ENCODE measurements at places on chromosomes 6 and 20. TPM values are rescaled to one million over a fixed set of nuclear protein-coding genes. Genes with fewer than 3 reads are reported as not detected.

The MOXD1 gene
- total RNA-seq: not detected

The HLA-DQB1 gene
- 74.6 TPM for total RNA-seq

The FERMT1 gene
- total RNA-seq: not detected

The RAMACL gene
- not detected for total RNA-seq

The COL10A1 gene
- total RNA-seq: not detected

The HLA-DOA gene
- 3.4 TPM for total RNA-seq

DNA sequence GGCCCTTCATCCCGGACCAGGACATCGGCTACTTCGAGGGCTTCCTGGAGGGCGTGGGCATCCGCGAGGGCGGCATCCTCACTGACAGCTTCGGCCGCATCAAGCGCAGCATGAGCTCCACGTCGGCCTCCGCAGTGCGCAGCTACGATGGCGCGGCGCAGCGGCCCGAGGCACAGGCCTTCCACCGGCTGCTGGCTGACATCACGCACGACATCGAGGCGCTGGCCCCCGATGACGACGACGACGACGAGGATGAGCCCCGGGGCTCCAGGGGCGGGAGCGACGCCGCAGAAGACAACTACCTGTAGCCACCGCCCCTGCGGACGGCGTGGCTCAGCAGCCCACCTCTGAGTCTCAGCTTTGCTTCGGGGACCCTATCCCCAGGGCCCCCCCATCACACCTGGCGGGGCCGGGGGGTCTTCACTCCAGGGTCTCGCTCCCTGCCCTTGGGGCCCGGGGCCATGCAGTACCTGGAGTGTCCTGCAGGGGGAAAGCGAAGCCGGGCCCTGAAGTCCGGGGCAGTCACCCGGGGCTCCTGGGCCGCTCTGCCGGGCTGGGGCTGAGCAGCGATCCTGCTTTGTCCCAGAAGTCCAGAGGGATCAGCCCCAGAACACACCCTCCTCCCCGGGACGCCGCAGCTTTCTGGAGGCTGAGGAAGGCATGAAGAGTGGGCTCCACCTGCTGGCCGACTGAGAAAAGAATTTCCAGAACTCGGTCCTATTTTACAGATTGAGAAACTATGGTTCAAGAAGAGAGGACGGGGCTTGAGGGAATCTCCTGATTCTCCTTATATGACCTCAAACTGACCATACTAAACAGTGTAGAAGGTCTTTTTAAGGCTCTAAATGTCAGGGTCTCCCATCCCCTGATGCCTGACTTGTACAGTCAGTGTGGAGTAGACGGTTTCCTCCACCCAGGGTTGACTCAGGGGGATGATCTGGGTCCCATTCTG, 20.8 kb upstream of the HCK start:
- peak; percentile 58 for DNase-seq
- H3K27ac ChIP-seq: no peak overlapping the region
- H3K4me1 ChIP-seq: no peaks in the 10 kb centered on the region

DNA sequence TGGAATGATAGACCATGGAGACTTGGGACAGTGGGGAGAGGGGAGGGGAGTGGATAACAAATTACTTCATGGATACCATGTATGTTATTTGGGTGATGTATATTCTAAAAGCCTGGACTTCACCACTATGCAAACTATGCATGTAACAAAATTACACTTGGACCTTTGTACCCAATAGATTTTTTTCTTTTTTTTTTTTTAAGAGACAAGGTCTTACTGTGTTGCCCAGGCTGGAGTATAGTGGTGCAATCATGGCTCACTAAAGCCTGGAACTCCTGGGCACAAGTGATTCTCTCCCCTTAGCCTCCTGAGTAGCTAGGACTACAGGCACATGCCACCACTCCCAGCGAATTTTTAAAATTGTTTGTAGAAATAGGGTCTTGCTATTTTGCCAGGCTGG, 45.3 kb downstream of the RIPOR2 start:
- DNase-seq: no peak
- no peak overlapping the region for H3K27ac ChIP-seq
- no peak overlapping the region for H3K4me3 ChIP-seq
- H3K36me3 ChIP-seq: peaks cover 64% of the 10 kb centered on the region
- H3K4me1 ChIP-seq: peaks cover 65% of the 10 kb centered on the region

GRCh38 chr20:6863798-6864201, 96.3 kb downstream of the BMP2 start:
- DNase-seq: no peak
- H3K27me3 ChIP-seq: no peaks in the 10 kb centered on the region
- no peaks in the 10 kb centered on the region for H3K4me1 ChIP-seq
- no peak overlapping the region for H3K4me3 ChIP-seq

DNA sequence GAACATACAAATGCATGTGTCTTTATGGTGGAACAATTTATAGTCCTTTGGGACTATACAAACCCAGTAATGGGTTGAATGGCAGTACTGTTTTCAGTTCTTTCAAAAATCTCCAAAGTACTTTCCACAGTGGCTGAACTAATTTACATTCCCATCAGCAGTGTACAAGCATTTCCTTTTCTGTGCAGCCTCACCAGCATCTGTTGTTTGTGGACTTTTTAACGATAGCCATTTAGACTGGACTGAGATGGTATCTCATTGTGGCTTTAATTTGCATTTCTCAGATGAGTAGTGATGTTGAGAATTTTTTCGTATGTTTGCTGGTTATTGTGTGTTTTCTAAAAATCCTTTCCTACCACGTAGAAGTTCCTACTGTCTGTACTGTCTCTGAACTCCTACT, 327.2 kb upstream of the ZFP64 start:
- no peaks in the 10 kb centered on the region for H3K4me1 ChIP-seq
- H3K4me3 ChIP-seq: no peak overlapping the region
- H3K27me3 ChIP-seq: no peaks in the 10 kb centered on the region
- H3K27ac ChIP-seq: no peak overlapping the region

DNA sequence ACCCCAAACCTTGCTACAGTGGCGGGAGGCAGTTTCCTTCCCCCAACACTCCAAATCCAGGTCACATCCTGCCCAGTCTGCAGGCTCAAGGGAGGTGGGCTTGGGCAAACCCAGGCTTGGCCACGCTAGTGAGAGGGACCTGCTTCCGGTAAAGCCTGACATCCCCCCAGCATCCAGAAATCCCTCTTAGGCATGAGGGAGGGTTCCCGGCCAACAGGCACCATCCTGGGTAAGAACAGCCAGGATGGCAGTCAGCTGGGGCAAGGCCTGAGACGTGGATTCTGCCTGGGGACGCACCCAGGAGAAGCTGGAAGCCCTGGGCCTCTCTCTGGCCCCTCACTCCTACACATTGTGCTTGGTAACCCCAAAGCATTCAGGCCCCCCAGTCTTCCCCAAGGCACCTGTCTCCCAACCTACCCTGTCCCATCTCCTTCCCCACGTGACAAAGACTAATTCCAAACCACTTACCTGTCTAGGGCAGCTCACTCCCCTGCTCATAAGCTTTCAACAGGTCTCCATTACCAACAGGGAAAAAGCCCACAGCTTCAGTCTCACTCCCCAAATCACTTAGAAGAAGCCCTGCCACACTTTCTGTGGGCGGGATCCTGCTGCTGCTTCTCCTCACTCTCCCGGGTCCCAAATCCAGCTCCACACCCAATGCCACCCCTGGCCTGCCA, 2.1 kb downstream of the C20orf144 start:
- peak overlapping the region; percentile 88 for H3K27ac ChIP-seq
- DNase-seq: no peak
- peak overlapping the region; percentile 79 for H3K4me3 ChIP-seq
- H3K36me3 ChIP-seq: peaks cover 11% of the 10 kb centered on the region
- H3K27me3 ChIP-seq: no peaks in the 10 kb centered on the region
- peaks cover 52% of the 10 kb centered on the region for H3K4me1 ChIP-seq

GRCh38 chr6:127794405-127794804, 106.5 kb downstream of the THEMIS start:
- no peak for DNase-seq
- H3K27ac ChIP-seq: no peak overlapping the region
- H3K36me3 ChIP-seq: peaks cover 59% of the 10 kb centered on the region

- no peak overlapping the region for H3K27ac ChIP-seq
- H3K36me3 ChIP-seq: no peaks in the 10 kb centered on the region
- H3K27me3 ChIP-seq: peaks cover 37% of the 10 kb centered on the region
- H3K4me1 ChIP-seq: no peaks in the 10 kb centered on the region
- no peak overlapping the region for H3K4me3 ChIP-seq
Measured at GRCh38 chr6:16985513-16986284, 116.2 kb upstream of the STMND1 start.

DNA sequence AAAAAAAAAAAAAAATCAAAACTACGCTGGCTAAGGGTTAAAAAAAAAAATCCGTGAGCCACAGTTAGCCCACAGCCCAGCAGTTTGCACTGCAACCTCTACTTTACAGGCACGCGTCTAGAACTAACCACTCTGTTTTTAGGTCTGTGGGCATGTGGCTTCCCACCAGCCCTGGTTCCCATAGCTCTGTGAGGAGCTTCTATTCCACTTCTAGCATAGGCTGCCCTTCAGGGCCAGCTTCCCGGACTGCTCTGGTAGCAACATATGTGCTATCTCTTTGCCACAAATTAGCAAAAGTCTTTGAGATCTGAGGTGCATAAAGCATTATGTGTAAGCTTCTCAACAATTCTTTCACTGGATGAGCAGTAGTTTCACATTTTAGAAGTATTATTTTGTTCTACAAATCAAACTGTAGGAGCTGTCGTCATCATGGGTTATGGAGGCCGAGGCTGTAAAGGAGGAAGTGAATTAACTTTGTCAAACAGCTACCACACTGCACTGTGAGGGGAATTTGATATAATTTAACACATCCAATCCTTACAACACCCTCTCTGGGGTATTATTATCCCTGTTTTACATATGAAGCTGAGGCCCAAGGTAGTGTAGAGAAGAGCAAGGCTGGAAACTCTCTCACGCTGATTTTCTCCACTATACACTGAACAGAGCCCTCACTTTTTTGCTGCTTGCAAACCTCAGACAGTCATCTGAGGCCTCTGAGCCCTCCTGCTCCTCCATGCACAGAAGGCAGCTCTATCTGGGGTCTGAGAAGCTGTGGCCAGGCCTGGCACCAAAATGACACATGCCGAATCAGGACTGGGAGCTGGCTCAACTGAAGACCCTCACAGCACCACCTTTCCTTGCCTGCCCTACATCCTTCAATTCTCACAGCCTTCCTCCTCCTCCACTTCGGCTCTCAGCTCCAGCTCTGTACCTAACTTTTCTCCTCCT, 35.4 kb downstream of the MAN1A1 start:
- H3K36me3 ChIP-seq: peaks cover 16% of the 10 kb centered on the region
- peaks cover 73% of the 10 kb centered on the region for H3K4me1 ChIP-seq
- DNase-seq: peak; percentile 68
- H3K4me3 ChIP-seq: peak overlapping the region; percentile 31
- H3K27me3 ChIP-seq: no peaks in the 10 kb centered on the region

DNA sequence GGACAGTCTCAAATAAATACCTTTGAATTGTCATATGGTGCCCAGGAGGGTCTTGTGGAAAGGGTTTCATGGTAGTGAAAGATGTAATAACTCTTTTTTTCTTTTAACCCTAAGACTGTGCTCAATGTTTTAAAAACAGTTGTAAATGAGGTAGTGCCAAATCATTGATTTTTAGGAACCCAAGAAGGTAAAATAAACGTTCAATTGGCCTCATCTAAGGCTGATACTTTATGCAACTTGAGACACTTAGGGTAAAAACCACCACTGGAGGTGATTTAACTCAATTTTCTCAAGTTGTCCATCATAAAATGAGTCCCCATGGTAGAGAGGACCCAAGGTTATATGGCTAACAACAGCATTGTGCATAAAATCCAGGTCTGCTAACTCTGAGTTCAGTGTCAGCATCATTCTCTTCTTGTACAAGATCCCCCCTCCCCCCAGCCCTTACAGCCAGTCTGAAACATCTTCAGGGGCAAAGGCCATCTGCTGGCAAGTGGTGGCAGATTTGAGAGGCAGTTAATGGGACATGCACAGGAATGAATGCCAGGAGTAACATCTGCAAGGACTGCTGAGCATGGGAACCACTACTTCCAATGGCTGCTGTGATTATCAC, 244.4 kb downstream of the GMPR start:
- H3K27ac ChIP-seq: peak overlapping the region; percentile 94
- no peaks in the 10 kb centered on the region for H3K27me3 ChIP-seq
- peaks cover 94% of the 10 kb centered on the region for H3K4me1 ChIP-seq
- DNase-seq: peak; percentile 39

DNA sequence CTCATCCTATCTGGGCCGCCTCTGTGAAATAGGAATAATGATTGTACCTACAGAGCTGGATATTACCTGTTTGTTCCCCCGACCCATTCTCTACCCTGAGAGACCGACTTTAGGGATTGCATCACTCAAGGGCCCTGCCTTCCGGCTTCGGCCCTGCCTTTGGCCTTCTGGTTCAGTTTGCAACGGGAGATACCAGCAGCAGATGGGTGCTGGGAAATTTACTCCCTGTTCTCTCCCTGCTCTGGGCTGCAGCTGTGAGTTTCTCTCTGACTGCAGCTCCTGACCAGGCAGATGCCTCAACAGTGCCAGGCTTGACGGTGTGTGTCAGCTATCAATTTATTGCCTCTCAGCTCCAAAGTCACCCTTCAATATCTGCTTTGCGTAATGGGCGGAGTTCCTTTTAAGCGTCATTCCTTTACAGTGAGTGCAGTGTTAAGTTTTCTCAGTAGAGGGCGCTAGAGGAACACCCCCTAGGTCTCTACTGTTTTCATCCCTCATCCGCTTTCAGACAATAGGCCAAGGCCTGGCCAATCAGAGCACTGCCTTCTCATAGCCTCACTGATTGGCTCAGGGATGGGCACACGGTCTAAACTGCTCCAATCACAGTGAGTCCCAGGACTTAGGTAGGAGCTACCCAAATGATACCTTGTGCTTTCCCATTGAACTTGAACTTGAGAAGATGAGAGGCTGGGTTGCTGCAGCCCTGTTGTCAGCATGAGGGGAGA, 30.0 kb downstream of the KCNG1 start:
- H3K27me3 ChIP-seq: peaks cover 4% of the 10 kb centered on the region
- peak; percentile 51 for DNase-seq
- no peaks in the 10 kb centered on the region for H3K36me3 ChIP-seq
- H3K27ac ChIP-seq: no peak overlapping the region
- no peaks in the 10 kb centered on the region for H3K4me1 ChIP-seq

- peaks cover 18% of the 10 kb centered on the region for H3K27me3 ChIP-seq
- H3K27ac ChIP-seq: peak overlapping the region; percentile 73
- no peak overlapping the region for H3K4me3 ChIP-seq
- H3K36me3 ChIP-seq: peaks cover 45% of the 10 kb centered on the region
- H3K4me1 ChIP-seq: peaks cover 55% of the 10 kb centered on the region
Measured at GRCh38 chr6:135567375-135568083, 70.0 kb upstream of the AHI1 start.

DNA sequence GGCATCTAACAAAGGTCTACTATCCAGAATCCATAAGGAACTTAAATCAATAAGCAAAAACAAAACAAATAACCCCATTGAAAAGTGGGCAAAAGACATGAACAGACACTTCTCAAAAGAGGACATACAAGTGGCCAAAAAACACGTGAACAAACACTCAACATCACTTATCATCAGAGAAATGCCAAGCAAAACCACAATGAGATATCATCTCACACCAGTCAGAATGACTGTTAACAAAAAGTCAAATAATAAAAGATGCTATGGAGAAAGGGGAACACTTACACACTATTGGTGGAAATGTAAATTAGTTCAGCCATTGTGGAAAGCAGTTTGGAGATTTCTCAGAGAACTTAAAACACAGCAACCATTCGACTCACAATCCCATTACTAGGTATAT, 19.4 kb upstream of the VNN1 start:
- H3K4me1 ChIP-seq: peaks cover 35% of the 10 kb centered on the region
- H3K36me3 ChIP-seq: peaks cover 12% of the 10 kb centered on the region
- H3K4me3 ChIP-seq: no peak overlapping the region
